NCI-H774 (cell line): ENCODE measurements at places on chromosomes 12 and 14.

DNA sequence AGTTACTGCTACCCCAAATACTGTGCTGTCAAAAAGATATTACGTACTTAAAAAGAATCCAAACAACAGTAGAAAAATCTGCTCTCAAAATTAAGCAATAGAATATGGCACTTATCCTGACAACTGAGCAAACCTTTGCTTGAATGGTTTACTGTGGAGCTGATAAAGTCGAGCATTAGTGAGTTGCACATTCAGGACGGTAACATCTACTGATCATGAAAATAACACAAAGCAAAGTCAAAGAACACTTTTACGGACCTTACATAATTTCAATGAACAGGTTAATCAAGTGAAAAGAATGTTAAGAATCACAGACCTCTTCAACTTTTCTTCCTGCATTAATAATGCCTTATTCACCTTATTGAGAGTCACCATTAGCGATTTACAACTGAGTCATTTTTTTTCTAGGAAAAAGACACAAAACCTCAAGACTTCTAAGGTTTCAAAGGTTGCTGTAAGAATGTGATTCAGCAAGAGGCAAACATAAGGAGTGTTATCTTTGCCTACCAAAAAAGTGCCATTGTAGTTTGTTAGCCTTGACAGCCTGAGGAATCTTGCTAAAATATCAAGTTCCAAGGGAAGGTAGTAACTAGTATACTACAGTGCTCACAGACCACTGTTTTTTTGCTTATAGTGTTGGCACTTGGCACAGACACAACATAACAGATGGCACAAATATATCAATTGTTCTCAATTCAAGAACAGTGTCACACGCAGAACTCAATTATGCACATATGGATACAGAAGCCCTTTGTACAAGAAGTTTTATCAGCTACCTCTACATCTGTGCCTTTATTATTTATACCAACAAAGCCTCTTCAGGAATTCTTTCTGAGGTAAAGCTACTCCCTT, 334.2 kb upstream of the RPL10L start:
- DNase-seq, result no peak

DNA sequence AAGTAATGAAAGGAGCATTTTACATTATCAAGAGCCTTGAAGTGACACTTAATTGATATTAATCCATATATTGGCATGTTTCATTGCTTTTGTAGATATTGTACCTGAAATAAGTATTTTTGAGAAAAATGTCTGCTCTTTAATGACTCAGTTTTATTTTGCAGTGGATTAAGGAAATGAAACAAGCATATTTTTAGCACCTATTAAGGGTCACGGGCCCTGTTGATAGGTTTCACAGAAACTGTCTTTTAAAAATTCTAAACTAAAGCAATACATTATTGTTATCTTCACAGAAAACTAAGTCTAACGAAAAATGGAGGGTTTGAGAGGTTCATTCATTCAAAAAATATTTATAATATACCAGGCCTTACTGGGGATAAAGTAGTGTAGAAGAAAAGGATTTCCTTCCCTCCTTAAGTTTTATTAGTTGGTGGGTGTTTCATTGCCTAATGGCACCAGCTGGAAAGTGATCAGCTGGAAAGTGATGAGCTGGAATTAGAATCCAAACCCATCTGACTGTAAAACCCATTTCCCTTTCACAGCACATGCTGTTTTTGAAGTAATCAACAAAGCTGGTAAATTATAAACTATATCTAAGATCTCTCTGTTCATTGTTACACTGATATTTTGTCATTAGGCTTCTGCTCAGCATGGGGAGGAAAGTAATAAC, 54.2 kb downstream of the PTPRQ start:
- no peak for DNase-seq

- DNase-seq, result no peak
Observed at GRCh38 chr12:48034835-48035805, 30.8 kb upstream of the COL2A1 start.

DNA sequence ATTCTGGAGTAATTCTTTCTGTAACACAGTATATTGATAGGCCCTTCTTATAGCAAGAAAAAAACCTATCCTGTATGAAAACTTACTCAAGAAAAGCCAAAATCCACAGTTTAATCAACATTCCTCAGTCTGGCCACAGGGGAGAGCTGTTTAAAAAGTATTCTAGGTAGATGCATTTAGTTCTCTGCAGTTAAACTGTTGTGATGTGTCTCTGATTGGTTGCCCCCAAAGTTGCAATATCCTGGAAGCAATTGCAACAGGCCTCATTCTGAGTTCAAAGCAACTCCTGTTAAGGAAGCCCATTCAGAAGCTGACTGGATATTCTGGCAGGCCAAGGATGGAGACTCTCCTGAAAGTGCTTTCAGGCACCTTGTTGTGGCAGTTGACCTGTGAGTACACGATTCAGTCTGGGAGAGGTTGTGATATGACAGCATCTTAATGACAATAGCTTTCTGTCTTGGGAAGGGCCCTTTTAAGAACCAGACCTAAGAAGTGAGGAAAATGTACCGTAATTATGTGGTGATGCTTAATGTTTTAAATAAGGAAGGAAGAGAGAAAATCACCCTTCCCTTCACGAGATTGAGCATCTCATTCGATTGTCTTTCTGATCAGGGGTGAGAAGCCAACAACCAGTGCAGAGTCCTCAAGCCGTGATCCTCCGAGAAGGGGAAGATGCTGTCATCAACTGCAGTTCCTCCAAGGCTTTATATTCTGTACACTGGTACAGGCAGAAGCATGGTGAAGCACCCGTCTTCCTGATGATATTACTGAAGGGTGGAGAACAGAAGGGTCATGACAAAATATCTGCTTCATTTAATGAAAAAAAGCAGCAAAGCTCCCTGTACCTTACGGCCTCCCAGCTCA, 420.7 kb downstream of the DAD1 start:
- no peak for DNase-seq

DNA sequence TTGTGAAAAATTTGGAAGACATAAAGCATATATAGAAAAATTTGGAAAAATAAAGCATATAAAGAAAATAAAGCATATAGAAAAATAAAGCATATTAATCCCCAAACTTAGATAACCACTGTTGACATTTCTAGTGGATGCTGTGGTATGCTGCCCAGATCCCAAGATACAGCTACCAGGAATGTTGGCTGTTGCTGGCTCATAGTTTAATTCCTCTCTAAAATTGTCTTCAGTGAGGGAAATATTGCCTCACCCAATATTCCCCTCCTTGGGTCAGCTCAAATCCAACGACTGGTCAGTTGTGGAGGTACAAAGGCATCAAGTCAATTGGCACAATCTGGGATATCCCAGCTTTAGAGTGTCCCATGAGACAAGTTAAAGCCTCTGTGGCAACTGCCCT, 10.1 kb upstream of the KICS2 start:
- no peak for DNase-seq

DNA sequence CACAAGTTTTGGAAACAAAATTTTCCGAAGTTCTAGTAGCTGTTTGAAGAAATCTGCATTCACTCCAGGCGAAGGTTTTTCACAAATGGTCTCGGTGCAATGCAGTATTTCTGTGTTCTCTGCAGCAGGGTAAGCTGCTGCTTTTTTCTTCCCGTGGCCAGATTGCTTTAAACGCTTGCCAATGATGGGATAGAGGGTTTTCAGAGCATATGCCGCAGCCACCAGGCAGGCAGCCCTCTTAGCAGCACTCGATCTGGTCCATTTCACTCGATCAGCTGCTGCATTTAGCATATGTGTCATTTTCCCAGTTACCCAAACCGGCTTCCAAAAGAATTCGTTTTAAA, 315 bp downstream of the ABCD2 start:
- no peak for DNase-seq

- no peak for DNase-seq
Observed at GRCh38 chr12:68766646-68767045, 20.7 kb downstream of the SLC35E3 start.

GRCh38 chr12:127600211-127600610, 666.8 kb upstream of the TMEM132C start:
- no peak for DNase-seq

DNA sequence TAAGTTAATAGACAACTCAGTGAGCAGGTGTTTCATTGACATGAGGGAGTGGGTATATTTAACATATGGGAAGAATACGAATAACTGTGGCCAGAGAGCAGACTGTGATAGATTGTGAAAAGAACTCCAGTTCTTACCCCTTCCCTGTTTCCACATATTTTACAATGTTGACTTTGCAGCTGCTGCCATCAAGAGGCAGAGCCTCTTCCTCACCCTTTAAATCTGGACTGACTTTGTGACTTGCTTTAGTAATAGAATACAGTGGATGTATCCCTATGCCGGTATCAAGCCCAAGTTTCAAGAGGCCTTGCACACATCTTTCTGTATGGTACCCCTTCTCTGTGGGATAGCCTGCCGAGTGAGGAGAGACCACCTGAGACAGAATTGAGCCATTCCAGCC, 356.7 kb downstream of the ETNK1 start:
- no peak for DNase-seq

GRCh38 chr14:103136388-103137271, 13.4 kb downstream of the TNFAIP2 start:
- no peak for DNase-seq

DNA sequence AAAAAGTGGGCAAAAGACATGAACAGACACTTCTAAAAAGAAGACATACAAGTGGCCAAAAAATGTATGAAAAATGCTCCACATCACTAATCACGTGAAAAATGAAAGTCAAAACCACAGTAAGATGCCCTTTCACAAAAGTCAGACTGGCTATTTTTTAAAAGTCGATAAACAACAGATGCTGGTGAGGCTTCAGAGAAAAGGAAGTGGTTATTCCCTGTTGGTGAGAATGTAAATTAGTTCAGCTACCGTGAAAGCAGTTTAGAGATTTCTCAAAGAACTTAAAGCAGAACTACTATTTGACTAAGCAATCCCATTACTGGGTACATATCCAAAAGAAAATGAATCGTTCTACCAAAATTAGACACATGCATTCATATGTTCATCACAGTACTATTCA, 237.0 kb downstream of the KIF21A start:
- no peak for DNase-seq

GRCh38 chr12:109461846-109462756, 15.0 kb downstream of the KCTD10 start:
- no peak for DNase-seq

GRCh38 chr12:6773590-6774351, 1.5 kb downstream of the LAG3 start:
- DNase-seq, result no peak

DNA sequence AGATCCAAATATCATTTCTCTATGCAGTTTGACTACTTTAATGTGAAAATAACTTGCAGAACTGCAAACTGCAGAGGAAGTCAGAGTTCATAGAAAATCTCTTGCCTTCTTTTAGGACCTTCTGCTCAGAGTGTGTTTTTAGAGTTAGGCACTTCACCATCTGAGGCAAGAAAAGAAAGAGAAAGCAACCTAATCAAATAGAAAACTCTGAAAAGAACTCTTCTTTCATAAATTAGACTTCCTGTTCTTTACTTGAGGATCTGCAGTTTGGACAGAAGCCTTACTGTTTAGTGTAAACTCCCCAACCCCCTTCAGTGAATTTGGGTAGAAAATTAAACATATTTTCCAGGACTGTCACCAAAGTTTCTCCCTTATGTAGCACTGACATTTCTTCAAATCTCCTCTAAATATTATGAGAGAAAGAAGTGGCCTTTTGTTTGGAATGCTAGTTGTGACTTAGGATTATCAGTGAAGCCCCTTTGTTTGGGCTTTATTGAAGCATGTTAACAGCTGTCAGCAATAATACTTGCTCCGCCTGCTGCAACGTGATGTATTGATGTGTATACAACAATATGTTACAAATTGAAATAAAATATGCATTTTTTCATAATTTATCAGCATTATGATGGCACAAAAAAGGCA, 99.5 kb downstream of the PDZRN4 start:
- DNase-seq, result no peak

- no peak for DNase-seq
Observed at GRCh38 chr12:45660330-45660729, 69.2 kb upstream of the ARID2 start.

- DNase-seq, result no peak
Observed at GRCh38 chr12:107437954-107438353, 247.6 kb upstream of the PWP1 start.

DNA sequence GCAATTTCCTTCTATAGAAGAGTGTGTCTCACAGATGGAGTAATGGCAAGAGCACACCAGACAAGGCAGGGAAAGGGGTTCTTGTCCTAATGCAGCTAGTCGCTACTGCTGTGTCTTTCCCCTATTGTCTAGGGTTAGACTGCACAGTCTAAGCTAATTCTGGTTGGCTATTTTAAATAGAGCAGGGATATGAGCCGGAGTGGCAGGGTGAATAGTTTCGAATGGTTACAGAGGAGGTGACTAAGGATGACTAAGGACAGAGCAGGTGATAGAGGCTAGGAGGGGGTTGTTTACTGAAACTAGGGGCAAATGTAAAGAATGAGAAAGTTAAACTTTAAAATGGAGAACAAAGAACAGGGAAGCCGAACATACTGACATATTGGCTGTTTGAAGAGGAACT, 25.6 kb upstream of the CPNE8 start:
- DNase-seq, result no peak

GRCh38 chr12:108285016-108285415, 54.1 kb downstream of the CMKLR1 start:
- DNase-seq, result no peak

GRCh38 chr12:51000245-51000644, 25.9 kb downstream of the SLC11A2 start:
- no peak for DNase-seq

DNA sequence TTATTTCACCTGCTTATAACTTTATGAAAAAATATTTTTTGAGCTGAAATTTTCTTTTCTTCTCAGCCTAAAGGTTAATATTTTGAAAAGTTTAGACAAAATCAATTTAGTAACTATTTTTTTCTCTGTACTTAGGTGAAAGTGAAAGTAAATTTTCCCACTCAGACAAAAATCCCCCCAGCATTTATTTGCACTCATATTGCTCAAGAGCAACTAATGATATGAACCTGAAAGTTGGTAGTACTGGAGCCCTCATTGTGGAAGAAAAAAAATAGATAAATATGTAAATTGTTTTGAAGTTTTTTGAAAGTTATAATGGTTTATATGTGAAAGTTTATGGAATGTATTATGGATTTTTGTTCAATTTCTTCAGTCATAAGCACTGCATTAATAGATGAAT, 1005.9 kb upstream of the ATXN7L3B start:
- no peak for DNase-seq
